NCI-H510A (cell line): ENCODE measurements at places on chromosomes 16 and 17.

DNA sequence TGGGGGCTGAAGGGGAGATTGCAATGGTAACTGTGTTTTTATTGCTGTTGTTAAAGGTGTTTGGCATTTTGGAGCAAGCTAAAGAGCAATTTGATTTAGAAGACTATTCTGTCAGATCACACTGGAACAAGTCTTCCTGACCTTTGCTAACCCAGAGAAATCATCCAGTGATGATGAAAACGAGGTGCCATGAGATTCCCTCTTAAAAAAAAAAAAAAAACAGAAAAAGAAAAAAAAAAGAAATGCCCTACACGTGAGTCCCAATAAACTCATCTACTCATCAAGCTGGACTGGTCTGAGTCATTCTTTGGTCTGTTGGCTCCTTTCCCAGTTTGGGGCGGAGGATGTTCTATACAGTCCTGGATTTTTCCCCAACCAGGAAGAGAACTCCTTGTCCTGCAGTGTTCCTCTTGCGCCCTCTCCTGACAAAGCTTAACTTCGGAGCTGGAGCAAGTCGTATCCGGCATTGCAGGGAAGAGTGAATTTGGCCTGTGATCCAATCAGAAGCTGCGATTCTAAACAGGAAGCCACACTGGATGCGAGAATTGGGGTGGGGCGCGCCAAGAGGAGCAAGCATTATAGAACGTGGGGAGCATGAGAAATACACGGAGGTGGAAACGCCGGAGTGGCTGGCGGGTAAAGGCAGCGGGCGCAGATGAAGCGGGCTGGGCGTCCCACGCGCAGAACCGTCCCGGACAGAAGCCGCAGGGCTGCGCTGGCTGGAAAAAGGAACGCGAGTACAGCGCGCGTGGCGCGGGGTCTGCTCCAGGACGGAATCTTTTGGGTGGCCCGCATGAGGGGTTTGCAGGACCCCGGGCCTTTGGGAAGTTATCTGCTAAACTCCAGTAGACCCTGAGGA lies 22.4 kb upstream of the CRYM start:
- peak; percentile 97 for DNase-seq

DNA sequence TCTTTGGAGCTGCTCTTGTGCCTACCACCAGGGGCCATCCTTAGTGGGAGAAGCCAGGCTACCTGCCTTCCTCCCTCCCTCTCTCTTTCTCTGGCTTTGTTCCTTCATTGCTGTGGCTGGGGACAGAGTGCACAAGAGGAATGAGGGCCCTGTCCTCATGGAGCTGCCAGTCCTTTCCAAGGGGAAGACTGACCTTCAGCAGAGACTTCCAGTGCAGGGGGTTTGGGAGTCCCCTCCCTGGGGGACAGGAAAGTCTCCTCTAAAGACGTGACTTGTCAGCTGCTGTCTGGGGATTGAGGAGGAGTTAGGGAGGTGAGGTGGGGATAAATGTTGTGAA lies 108.1 kb downstream of the CMIP start:
- DNase-seq: no peak

DNA sequence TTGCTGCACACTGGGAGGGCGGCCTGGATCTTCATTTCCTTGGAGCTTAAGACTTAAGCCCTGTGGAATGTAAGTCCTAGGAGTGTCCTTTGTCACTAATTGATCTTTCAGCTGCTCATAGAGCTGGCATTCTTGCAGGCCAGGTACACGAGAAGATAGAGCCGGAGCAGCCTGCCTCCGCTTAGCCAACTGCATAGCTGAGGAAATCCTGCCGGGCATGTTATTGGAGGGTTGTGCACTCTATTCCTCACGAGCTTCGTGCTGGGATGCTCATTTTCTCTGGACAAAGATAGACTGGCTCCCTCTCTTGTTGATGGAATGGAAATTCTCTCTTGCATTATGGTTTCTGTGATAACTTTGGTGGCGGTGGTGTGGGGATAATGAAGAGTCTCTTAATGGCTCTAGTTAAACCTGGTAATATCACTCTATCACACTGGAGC lies 76.9 kb downstream of the RPA1 start:
- DNase-seq: no peak

DNA sequence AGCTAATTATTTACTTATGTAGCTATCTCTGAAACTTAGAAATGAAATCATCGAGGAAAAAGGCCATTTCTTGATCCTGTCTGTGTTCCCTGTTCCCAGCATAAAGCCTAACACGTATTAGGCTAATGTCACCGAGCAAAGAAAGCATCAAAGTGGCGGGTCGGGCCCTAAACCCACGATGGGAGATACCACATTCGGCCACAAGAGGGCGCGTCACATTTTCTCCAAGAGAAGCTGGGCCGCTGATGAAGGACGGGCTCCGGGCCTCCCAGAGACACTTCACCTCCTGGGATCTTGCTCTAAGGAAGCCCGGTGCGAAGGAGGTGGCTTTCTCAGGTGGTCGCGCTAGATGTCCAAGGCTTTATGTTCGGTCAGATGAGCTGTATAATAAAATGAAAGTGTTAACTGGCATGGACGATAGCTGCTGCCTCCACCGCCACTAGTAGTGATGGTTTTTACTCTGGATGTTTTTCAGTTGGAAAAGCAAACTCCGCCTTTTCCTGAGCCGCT lies 853 bp upstream of the PDK2 start:
- DNase-seq: peak; percentile 67

DNA sequence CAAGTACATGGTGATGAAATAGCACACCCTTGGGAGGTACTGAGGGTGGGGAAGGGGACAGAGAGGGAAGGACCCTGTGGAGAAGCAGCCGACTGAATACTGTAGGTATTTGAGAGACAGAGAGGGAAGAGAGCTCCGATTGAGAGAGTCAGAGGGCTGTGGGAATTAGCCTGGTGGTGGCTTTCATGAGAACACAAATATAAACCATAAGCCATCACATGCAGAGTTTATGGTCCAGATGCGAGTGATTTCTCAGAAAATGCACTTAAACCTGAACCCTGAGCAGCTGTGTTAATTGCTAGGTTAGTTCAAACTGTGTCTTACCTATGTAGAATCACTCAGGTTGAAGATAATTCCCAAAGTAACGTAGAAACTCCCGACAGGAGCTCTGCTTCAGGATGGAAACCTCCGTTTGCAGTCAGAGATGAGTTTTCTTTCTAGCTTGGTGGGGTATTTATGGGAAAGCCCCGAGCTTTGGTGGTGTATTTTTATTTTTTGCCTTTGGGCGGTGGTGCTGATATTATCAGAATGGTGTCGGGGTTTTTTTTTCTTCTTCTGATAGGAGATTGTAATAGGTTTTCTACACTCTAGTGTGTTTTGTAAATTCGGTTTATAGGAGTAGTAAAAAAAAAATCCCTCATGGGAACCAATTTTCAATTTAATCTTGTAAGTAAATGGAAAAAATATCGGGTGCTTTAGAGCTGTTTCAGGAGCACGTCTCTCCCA lies 184.9 kb upstream of the CACNG5 start:
- DNase-seq: no peak
